NCI-H187 (cell line): ENCODE measurements at places on chromosomes 1 and 21.
A peak's percentile ranks its signal among the peaks of the same experiment; 100 is the strongest.

DNA sequence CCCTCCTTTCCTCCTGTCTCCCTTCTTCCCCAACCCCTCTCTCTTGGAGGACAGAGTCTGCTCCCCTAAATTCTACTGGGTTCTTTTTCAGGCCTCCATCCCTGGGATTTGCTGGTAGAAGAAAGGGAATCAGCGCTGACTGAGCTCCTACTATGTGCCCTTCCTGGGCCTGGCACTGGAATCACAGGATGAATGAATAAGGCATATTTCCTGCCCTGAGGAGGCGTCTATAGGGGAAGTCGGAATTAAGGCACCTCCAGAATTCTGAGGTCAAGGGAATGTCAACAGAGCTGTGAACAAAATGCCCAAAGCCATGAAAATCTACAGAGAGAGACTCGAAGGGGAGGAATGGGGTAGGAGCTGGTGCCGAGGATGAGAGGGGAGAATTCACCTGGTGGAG lies 17.4 kb upstream of the BTG2 start:
- no peak for DNase-seq

GRCh38 chr1:201344206-201345080 lies 33.0 kb downstream of the TNNT2 start:
- no peak for DNase-seq

- DNase-seq = no peak
Observed at GRCh38 chr1:108897865-108898720, 21.3 kb downstream of the GPSM2 start.

DNA sequence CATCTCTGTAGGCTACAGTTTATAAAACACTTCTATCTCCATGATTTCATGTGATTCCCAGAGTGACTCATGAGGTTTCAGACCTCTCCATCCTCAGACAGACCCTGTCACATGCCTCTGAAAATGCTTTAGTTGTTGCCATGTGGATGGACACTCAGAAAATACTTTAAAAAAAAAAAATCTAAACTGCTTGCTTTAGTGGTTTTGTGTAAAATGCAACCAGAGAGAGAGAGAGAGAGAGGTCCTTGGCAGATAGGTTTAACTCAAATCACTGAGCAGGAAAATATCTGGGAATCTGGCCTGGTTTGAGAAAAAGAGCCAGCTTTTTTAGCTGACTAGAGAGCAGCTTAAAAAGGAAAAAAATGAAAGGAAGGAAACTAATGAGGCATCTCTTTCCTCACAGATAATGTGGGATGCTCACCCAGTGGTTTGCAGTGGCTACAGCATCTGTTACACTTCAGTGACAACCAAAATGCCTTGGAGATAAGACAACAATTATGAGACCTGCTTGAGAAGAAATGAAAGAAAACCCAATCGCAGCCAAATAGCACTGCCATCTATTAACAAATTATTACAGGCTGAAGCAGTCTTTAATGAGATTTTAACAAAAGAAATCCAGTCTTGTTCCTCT lies 54.6 kb upstream of the SYT14 start:
- no peak for DNase-seq

DNA sequence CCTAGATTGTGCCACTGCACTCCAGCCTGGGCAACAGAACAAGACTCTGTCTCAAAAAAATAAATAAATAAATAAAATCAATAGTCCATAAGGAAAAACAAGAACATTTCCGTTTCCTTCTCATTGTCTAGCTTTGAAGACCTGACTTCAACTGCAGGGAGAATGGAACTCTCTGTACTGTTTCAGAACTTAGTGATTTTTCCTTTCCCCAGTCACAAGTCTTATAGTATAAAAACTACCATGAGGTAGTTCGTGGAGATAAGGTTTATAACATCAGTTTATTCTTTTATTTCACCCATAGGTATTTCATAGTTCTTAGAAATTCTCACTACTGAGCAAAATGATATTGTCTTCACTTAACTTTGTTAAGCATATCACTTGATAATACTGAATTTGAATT lies 11.4 kb upstream of the RWDD3 start:
- no peak for DNase-seq

GRCh38 chr21:31786164-31786920 lies 54.4 kb upstream of the SCAF4 start:
- DNase-seq = no peak

DNA sequence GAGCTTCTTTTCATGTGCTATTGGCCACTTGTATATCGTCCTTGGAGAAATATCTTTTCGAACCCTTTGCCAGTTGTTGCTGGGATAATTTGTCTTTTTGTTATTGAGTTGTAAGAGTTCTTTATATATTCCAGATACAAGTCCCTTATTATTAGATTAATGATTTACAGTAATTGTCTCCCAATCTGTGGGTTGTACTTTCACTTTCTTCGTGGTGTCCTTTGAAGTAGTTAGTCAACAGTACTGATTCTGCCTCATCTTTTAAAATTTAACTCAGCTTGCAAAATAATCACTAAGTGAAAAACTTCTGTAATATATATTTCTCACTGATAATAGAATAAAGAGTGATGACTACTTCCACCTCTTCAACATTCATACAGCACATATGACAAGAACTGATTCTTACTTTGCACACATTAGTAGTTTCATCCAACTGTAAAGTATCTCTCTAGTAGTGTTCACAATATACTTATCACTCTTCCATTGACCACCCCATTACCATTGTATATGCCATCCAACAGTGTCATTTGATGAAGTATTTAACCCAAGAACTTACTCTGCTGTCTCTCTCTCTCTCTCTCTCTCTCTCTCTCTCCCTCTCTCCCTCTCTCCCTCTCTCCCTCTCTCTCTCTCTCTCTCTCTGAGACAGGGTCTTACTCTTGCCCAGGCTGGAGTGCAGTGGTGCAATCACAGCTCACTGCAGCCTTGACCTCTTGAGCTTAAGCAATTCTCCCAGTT lies 104.2 kb upstream of the DMRTA2 start:
- DNase-seq = no peak

DNA sequence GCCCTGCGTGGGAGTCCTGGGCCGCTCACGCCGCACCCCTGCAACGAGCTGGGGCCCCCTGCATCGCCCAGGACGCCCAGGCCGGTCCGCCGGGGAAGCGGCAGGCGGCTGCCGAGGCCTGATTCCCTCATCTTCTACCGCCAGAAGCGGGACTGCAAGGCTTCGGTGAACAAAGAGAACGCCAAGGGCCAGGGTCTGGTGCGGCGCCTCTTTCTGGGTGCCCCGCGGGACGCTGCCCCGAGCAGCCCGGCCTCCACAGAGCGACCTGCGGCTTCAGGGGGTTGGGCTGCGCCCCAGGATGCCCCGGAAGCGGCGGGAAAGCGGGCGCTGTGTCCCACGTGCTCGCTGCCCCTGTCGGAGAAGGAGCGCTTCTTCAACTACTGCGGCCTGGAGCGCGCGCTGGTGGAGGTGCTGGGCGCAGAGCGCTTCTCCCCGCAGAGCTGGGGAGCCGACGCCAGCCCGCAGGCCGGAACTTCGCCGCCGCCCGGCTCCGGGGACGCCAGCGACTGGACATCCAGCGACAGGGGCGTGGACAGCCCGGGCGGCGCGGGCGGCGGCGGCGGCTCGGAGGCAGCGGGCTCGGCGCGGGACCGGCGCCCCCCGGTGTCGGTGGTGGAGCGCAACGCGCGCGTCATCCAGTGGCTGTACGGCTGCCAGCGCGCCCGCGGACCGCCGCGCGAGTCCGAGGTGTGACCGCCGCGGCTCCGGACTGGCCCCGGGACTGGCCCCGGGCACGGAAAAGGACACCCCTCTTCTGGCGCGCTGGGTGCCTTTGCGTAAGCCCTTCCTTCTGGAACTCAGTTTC lies 2.7 kb downstream of the FAM110D start:
- DNase-seq = no peak

GRCh38 chr1:26785611-26786436 lies 1.9 kb upstream of the PIGV start:
- DNase-seq = no peak

- DNase-seq = no peak
Observed at GRCh38 chr1:75449998-75450397, 160.9 kb downstream of the SLC44A5 start.

DNA sequence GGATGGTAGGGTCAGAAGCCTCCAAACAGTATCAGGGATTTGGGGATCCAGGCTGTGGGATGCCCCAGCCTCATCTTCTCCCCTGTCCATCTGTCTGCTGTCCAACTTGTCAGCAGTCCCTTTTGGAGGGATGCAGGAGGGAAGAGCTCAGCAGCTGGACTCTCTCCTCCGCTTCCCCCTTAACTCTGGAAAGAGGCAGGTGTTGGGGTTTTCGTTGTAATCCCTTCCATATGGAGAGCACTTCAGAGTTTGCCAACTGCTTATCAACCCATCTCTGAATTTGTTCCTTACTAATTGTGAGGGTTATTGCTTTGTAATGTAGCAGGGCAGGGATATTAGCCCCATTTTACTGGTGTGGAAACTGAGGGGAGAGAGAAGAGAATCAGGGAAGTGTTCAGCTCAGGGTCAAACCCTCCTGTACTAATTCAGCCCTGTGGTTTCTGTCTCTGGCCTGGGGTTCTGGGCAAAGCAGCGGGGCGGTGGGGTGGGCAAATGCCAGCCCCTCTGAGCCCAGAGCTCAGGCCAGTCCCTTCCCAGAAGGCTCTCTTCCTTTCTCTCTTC lies 3.2 kb downstream of the CITED4 start:
- no peak for DNase-seq

- peak; percentile 73 for DNase-seq
Observed at GRCh38 chr1:2546515-2547209, 9.5 kb upstream of the TNFRSF14 start.

DNA sequence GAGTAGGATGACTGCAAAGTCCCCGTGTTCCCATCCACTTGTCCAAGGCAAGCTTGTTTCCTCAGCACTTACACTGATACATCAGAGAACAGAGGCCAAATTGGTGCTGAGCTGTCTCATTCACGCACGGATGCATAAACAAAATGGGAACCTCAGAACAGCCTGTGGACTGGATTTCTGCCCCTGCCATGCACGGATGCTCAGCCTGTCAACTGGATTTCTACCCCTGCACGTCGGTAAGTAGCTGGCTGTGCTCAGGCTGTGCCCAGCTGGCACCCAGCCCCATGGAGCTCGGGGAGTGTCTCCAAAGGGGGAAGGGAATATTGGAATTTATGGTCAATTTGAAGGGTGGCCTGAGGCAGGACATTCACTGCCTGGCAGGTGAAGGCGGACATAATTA lies 40.8 kb upstream of the TMPRSS2 start:
- DNase-seq = peak; percentile 9

DNA sequence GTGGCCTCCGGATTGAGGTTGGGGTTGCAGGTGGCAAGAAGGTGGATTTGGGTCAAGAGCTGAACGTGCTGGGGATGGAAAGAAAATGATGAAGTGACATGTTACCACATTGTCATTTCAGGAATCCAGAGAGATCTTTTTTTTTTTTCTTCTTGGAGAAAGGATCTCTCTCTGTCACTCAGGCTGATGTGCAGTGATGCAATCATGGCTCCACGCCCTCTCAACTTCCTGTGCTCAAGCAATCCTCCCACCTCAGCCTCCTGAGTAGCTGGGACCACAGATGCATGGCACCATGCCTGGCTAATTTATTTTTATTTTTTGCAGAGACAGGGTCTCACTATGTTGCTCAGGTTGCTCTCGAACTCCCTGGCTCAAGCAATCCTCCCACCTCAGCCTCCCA lies 80.6 kb downstream of the GON4L start:
- no peak for DNase-seq

DNA sequence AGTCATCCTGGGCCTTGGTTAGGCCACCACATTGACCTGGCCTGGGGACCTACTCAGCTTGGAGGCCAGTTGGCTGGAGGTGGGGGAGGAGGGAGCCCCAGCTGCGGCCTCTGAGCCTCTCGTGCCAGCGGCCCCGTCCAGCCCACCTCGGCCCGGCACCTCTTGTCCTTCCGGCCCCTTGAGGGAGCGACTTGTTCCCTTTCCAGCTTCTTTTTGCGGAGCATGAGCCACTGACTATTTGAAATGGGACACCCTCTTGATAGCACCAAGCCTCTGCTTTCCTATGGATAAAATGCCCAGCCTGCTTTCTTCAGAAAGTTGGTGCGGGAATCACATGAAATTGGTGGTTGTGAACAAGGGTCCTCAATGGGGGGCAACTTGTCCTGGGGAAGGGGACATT lies 24.7 kb upstream of the ARHGEF10L start:
- DNase-seq = no peak

- DNase-seq = no peak
Observed at GRCh38 chr1:85582687-85583591, 2.4 kb downstream of the CCN1 start.

DNA sequence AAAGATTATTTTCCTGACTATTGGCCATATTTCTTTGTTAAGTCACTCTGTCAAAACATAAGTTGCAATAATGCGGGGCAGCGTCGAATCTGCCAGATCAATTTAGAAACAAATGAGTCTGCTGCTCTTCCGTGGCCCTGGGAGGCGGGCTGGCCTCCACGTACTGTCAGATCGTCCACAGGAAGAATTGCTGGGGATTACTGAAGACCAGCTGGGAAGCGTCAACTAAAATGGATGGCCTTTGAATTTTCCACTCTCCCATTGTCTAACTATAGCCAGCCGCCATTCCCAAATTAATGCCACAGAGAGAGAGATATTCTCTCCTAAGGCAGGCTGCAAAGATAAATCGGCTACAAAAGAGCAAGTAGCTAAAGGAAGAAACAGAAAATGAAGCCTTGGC lies 560.2 kb downstream of the SMYD3 start:
- DNase-seq = no peak

- no peak for DNase-seq
Observed at GRCh38 chr1:119795261-119796200, 15.7 kb downstream of the REG4 start.

DNA sequence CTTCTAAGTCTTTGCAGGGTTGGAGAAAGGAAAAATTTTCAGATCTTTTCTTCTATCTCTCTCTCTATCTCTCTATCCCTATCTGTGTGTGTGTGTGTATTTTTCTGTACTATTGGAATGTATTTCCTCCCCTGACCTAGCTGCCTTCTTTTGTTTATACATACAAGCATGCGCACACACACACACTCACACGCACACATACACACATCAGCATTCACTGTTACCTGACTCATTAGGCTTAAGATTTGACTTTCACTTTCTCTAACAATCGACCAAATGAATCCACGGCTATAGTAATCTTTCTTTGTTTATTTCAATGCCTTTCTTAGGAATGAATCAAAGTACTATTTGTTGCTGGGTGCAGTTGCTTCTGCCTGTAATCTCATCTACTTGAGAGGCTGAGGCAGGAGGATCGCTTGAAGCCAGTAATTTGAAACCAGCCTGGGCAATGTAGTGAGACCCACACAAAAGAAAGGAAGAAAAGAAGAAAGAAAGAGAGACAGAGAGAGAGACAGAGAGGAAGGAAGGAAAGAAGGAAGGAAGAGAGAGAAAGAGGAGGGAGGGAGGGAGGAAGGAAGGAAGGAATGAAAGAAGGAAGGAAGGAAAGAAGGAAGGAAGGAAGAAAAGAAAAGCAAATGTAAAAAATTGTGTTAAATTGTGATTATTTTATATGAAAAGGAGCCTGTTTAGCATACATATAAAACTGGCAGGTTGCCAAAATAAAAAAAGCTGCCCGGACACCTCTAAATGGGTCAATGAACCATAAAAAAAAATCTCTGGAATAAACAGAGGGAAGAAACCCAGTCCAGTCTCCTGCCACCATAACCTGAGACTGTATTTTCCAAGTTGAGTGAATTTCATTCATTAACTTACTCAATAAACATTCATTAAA lies 206.8 kb downstream of the ZNF326 start:
- no peak for DNase-seq
